ENCODE measurements at places on chromosomes 4 and X. TPM values are rescaled to one million over a fixed set of nuclear protein-coding genes. Genes with fewer than 3 reads are reported as not detected.

- ATAC-seq, result no peak
These were observed 69.3 kb upstream of the HMX1 start for GRCh38 chr4:8940792-8941491.

- no peak for ATAC-seq
These were observed 257.5 kb upstream of the SLC7A11 start for GRCh38 chr4:138499627-138500026.

GRCh38 chr4:52984462-52984881 lies 122.4 kb downstream of the RASL11B start:
- peak; percentile 79 for ATAC-seq

MAGEC1 gene
- 0.27 TPM for total RNA-seq

XKRX gene
- 0.18 TPM for total RNA-seq

RAB9B gene
- 0.27 TPM for total RNA-seq

DNA sequence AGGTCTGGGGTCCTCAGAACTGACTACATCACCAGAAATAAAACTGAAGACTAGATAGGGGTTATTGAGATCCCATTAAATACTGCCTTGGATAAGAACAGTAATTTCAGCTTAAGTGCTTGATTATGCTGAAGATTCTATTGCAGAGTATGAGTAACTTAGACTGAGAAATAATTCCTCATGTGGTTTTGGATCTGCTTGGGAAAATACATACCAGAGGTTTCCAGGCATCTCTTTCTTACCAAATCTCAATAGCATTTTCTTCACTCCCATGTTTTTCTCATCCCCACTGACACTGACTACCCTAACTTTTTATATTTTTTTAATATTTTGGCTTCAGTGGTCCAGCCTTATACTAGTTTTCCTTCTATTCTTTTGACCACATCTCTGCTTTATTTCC lies 92.0 kb upstream of the TEX13D start:
- no peak for ATAC-seq

UGT2B11 gene
- total RNA-seq, result not detected

HEPH gene
- 2.5 TPM for total RNA-seq

- no peak for ATAC-seq
These were observed 71.5 kb downstream of the CYTL1 start for GRCh38 chr4:4947721-4948120.

DNA sequence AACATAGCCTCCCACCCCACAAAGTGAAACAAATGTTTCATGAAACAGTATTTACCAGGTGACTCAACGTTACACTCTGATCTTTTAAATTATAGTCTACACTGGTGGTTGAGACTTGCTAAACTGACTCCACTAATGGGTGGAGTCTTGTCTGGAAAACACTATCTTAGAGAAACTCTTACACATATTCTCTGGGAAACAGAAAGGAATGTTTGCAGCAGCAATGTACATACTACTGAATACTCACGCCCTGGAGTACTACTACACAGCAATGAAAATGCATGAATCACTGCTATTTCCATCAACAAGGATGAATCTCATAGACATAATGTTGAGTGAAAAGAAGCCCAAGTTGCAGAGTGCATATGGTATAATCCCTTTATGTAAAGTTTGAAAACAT lies 208.5 kb upstream of the IGFBP7 start:
- ATAC-seq, result no peak

ADAM29 gene
- 1.2 TPM for total RNA-seq

DNA sequence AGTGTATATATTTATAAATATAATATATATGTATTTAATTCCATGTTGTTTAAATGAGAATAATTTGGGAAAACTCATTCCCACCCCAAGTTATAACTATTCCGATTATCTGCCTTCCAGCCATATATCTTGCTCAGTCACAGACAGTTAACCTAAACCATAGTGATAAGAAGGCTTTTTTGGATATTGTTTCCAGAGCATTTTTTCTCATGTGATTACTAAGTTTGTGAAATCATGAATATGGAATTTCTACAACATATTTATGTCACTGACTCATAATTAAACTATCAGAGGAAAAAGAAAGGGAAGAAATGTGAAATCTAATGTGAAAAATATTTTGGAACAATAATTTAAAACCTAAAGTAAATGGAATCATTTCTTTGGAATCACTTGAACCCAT lies 1163.5 kb upstream of the PABPC4L start:
- ATAC-seq, result no peak

- peak; percentile 40 for ATAC-seq
These were observed 593 bp downstream of the ELF4 start for GRCh38 chrX:130109429-130110378.

DNA sequence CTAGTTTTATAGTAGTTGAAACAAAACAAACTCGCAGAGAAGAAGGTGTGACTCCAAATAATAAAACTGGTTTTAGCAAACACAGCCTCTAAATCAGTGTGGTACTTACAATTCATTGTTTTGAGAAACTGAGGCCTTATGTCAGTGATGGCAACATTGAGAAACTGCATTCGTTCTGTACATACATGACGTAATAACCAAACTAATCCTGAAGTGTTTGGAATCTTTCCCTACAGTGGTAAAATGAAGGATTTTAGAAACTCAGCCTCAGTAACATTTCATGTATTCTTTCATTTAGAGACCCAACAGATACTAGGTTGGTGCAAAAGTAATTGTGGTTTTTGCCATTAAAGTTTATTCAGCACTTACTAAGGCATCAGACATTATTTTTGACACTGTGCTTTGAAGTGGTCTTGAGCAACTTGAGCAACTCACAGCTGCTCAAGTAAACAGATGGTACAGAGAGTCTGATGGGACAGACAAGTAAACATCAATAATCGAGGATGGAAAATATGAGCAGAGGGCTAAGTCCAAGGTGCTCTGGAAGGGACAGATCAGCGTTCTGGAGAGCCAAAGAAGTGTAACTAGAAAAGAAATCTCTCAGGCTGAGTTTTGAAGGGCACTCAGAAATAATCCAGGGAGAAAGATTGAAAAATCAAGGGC lies 390.8 kb upstream of the BOD1L1 start:
- no peak for ATAC-seq

GRCh38 chr4:62015043-62015739 lies 815.1 kb downstream of the ADGRL3 start:
- no peak for ATAC-seq

- ATAC-seq, result no peak
These were observed 1679.2 kb upstream of the TENM3 start for GRCh38 chr4:180564026-180564425.

All from motor neuron (in vitro differentiated cells).